Ovary (tissue), 10 donors: ENCODE measurements at places on chromosomes 4 and X. TPM values are rescaled to one million over a fixed set of nuclear protein-coding genes. Genes with fewer than 3 reads are reported as not detected.

DNA sequence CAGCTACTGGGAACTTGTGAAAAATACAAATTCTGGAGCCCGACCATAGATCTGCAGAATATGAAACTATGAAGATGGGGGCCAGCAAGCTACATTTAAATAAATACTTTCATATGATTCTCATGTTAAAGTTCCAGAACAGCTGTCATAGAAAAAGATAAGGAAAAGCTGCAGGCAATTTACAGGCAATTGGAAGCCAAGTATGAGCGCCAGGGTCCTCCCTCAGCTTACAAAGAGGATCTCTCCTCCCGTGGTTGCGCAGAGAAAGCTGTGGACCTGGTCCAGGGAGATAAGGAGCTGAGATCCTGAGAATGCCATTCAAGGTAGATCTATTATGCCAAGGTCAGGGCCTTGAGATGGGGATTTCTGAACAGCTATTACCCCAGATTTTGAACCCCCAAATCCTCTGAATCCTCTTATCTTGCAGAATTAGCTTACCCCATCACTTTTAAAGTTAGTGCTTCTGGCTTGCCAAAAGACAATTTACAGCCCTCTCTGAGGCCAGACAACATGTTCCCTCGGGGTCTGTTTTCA lies 25.6 kb upstream of the FRAS1 start:
- DNase-seq = no peak

DNA sequence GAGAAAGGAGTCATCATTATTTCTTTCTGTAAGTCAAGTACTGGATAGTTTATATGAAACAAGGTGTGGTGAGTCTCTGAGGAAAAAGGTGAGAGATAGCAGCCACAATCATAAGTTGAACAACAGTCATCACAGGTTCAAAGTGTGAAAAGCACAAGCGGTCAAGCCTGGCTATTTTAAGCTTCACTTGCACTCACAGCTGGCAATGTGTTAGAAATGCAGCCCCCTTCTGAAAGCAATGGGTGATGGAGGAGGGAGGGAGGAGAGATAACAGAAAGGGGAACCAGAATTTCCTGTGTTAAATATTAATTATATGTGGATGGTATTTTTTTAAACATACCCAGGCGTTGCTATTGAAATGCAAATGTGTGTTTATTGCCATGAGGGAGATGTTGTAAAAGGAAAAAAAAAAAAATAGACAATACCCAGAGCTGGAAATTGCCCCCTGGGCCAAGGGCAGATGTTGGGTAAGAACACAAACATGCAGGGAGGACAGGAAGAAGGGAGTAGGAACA lies 26.9 kb upstream of the BMP3 start:
- DNase-seq = no peak

GRCh38 chr4:959338-960139 lies 13.8 kb downstream of the DGKQ start:
- DNase-seq = no peak

DNA sequence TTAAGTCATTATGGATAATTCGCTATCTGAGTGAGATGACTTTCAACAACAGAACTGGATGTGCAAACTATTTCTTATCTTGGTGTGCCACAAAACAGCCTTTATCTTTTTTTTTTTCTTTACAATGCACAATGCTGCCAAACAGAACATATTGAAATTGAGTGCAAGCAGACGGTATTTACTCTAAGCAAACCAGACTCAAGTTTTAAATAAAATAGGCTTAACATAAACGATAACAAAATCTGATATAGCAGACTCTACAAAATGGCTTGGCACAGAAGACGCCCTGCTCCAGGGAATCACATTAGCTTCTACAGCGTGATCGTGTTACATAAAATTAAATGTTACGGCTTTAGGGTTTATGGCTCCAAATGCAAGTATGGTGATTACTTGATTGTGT lies 9.6 kb upstream of the STK32B start:
- no peak for DNase-seq

DNA sequence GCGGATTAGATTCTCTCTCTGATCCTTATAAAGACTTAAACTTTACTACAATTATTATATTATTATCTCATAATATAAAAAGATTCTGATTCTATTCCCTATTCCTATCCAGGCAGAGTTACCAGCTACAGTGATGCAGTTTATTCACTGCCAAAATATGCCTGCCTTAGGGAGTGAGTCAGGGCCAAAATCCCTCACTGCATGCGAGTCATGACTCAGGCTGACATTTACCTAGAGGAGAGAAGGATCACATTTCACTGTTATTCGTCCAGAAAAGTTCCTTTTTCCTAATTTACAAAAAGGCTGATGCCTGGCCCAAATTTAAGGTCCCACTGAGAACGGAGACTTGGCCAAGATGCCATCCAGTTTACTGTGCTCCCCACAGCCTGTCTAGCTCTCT lies 168.5 kb upstream of the LDB2 start:
- DNase-seq = no peak

DNA sequence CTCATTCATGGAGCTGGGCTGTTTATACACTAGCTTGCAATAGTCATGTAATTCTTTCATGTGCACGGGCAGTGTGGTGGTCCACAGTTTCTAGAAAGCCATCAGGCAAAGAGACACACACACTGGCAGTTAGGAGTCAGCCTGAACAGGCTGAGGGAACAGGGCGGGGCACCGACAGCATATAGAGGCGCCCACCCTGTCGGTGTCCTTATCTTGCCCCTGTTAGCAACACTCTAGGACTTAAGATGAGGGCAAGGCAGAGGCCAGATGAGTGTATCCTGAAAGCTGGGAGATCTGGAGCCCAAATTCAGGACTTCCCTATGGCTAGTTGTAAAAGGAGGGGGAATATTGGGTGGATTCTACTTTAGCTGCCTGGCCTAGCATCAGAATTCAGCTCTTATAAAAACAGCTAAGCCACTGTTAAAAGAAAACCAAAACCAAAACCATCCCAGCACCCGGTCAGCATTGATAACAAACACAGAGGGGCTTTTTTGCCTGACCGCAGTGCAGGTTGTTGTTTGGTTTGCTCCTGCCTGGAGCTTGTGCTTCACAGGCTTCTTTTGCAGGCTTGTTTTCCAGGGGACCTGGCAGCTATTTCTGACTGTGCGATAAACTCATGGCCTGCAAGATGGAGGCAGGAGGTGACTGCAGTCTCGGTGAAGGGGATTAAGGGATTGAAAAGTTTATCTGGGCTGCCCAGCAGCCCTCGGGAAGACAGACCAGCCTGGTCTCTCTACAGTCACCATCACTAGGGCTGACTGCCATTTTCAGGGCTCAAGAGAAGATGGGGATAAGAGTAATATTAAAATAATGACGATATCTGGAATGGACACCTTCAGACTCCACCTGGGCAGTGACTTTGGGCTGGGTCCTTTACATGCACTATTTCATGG lies 638.9 kb downstream of the MID1IP1 start:
- no peak for DNase-seq

DNA sequence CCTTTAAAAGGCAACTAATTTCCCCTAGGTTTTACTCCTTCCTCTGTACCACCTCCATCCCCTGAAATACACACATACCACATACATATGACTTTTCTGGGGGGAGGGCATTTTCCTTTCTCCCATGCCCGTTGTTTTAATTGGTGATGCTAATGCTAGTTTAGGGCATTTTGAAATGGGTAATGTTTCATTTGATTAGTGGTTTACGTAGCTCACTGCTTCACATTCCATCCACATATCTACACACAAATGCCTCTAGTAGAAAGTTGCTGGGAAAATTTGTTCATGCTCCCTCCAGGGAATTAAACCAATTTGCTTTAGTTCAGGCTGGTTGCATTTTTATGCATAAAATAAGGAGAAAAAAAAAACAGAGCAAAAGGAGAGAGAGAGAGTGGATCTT lies 231.2 kb downstream of the FRAS1 start:
- no peak for DNase-seq

DNA sequence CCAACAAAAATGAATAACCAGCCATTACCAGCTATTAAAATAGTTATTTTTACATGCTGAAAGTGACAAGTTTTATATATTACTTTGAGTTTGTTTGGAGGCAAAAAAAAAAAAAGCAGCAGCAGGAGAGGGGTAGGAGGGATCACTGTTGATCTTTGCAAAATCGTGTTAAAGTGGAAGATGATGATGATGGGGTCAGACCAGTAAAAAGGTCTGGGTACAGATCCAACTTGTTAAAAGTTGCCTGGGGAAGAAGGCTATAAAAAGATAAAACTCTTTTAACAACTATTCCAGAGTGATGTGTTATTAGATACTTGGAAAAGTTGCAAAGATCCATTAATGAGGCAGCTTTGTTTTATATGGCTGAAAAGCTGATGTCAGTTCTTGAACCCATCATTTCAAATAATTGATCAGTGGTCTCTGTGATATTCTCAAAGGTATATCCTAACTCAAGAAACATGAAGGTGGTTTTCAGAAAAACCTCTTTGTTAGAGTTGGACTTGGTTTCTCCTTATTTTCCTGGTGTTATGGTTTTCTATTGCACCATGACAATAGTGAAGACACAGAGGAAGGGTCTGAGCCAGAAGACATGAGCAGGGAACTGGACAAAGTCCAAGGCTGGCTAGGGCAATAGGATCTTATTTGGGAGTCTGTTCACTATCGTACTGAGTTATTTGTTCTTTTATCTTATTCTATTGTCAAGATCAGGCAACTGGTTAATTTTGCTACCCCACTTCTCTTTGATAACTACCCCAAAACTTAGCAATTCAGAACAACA lies 44.8 kb downstream of the EDNRA start:
- no peak for DNase-seq

DNA sequence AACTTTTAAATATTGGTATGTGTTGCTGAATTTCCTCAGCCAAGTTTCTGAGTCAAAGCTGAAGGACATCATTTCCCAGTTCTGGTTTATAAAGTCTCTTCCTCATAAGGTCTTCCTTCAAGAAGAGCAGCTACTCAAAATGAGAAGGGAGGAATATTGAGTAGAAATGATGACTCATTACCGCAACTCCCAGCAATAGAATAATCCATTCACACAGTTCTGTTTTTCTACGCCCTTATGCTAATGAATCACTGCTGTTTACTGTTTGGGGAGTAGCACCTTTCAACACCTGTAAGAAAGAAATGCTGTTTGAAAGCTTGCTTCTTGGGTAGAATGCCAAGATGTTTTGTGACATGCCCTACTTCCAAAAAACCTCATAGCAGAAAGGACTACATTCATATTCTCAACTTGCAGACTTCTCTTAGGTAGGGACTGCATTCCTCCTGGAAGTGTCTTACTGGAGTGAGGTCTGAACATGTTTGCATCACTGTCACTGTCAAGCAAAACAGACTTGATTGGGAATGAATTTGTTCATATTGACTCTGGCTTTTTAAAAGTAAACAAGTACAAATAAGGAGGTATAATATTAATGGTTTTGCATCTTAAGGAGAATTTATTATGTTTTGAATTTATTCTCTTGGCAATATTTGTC lies 147.2 kb upstream of the BANK1 start:
- no peak for DNase-seq

GRCh38 chr4:144782345-144782744 lies 136.4 kb downstream of the HHIP start:
- no peak for DNase-seq

GABRB1 gene
- total RNA-seq = not detected

BRS3 gene
- 1.9 TPM for total RNA-seq

STAP1 gene
- total RNA-seq = not detected

FABP2 gene
- total RNA-seq = not detected

PNCK gene
- total RNA-seq = 0.51 TPM

AMTN gene
- total RNA-seq = not detected

RBM46 gene
- not detected for total RNA-seq

USP17L28 gene
- total RNA-seq = not detected
